ENCODE measurements at places on chromosomes 4 and X.

DNA sequence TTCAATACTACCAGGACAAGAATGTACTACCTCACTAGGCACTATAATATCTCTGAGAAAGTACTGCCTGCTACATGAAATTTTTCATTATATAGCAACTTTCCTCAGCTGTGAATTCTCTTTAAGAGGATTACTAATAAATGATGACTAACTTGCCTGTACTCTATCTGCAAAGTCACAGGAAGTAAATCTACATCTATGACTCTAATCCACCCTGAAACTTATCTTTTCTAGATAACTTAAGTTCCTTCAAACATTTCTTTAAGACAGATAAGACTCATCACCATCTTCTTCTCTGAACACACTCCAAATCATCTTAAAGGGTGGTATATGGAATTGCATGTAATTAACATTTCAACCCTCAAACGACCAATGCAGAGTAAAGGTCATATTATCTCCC is 28.8 kb downstream of the RPS6KA3 start:
- DNase-seq = no peak

- DNase-seq = peak; percentile 73
Measured at GRCh38 chr4:1628892-1629698, 55.0 kb downstream of the FAM53A start.

- DNase-seq = no peak
Measured at GRCh38 chr4:42359711-42360110, 37.6 kb upstream of the SHISA3 start.

GRCh38 chr4:150743564-150744342 is 161.8 kb downstream of the MAB21L2 start:
- DNase-seq = no peak

GRCh38 chr4:113888006-113888405 is 91.4 kb downstream of the ARSJ start:
- DNase-seq = no peak

GRCh38 chr4:21801661-21802385 is 146.7 kb downstream of the KCNIP4 start:
- no peak for DNase-seq

DNA sequence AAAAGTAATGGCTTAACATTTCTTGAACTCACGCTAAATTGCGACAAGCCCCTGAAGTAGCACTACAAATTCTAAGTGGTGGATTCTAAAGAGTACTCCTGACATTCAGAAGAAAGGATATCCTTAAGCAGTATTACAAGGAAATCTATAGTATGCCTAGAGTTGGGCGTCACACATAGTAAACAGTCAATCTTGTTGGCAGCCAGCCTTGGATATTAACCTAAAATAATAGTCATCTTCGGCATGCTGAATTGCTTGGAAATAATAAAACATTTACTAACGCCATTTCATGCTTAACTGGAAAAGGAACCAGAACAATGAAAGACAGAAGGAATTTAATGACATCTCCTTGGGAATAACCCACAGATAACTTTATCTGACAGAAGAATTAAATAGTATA is 18.6 kb downstream of the ATP8A1 start:
- DNase-seq = no peak

GRCh38 chrX:129743821-129744220 is 5.0 kb downstream of the XPNPEP2 start:
- no peak for DNase-seq

- DNase-seq = no peak
Measured at GRCh38 chr4:120683897-120684540, 238.5 kb downstream of the PRDM5 start.

GRCh38 chrX:21374163-21374993 is at the start of gene CNKSR2:
CNKSR2 (plus strand) TSS chrX:21374418; CDS start chrX:21374898, 480 bp downstream.
- peak; percentile 15 for DNase-seq

GRCh38 chr4:140790765-140791164 is 34.6 kb upstream of the TBC1D9 start:
- no peak for DNase-seq

GRCh38 chr4:1793940-1794808 is 1.1 kb downstream of the FGFR3 start:
- DNase-seq = no peak

- DNase-seq = no peak
Measured at GRCh38 chr4:110877778-110878370, 255.0 kb upstream of the PITX2 start.

- no peak for DNase-seq
Measured at GRCh38 chr4:32858971-32859370, 2138.8 kb downstream of the PCDH7 start.

DNA sequence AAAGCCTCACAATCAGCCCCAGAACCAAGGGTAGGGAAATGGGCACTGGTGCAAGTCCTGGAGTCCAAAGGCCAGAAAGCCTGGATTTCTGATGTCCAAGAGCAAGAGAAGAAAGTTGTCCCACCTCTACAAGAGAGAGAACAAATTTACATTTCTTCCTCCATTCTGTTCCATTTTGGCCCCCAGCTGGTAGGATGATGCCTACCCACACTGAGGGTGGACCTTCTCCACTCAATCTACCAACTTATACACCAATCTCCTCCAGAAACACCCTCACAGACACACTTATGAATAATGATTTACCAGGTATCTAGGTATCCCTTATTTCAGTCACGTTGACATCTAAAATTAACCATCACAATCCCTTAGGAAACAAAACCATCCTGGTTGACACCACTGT is 367.8 kb upstream of the GRIA3 start:
- DNase-seq = no peak

- no peak for DNase-seq
Measured at GRCh38 chr4:24734511-24734910, 60.9 kb upstream of the SOD3 start.

GRCh38 chrX:153848325-153848724 is 18.0 kb upstream of the PDZD4 start:
- DNase-seq = no peak

- no peak for DNase-seq
Measured at GRCh38 chr4:7970361-7970946, 30.8 kb upstream of the AFAP1 start.

GRCh38 chr4:144647095-144647561 is 1.2 kb downstream of the HHIP start:
- no peak for DNase-seq

DNA sequence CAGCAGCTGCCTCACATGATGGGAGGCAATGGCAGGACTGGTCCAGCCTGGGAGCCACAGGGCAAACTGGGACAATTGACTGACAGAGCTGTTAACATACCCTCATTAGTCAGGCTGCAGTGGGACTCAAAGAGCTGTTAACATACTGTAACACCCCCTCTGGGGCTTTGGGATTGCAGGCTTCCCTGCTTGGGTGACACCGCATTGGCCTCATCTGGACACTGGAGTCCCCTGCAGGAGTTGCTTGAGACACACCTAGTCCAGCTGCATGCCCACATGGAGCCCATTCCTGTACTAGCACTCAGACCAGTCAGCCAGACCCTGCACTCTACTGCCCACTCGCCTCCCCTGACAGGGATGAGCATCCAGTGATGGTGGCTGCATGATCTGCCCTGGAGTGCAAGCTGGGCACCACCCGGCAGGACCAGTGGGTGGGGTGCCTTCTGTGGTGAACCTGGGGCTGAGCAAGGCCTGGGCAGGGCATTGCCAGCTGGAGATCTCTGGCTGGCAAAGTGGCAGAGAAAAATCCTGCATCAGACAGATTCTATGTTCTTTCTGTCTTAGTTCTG is 138.8 kb downstream of the DTHD1 start:
- DNase-seq = no peak

DNA sequence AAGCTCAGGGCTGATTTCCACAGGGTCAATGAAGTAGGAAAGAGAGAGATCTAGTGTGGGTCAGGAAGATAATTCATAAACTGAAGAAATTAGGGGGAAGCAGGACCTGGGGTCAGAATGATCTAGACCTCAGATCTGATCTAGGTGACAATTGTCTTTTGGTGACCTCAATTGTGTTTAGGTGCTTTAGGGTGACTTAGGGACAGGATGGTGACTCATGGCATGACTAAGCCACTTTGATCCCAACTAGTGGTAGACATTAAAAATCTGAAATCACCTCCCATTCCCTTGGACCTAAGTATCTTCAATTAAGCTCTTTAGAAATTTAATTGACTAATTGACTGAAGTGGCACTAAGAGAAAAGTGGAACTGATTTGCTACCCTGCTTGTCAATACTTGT is 36.7 kb upstream of the GRXCR1 start:
- no peak for DNase-seq

- DNase-seq = no peak
Measured at GRCh38 chr4:100087743-100088142, 102.5 kb downstream of the DDIT4L start.

GRCh38 chrX:152865232-152865920 is 32.5 kb upstream of the ZNF185 start:
- DNase-seq = no peak

GRCh38 chrX:43656005-43656494 is at the start of gene MAOA:
MAOA (plus strand) TSS chrX:43656299; CDS start chrX:43656342, 43 bp downstream.
- no peak for DNase-seq

- no peak for DNase-seq
Measured at GRCh38 chrX:130607431-130607830, 205.6 kb downstream of the RBMX2 start.

Data from effector memory CD8-positive, alpha-beta T cell (primary cell).